Activated CD4-positive, alpha-beta T cell treated with anti-CD3 and anti-CD28 coated beads, Interleukin-2, amount 50 U/mL, for 48 hours (primary cell): ENCODE measurements at places on chromosomes 6 and 20.

DNA sequence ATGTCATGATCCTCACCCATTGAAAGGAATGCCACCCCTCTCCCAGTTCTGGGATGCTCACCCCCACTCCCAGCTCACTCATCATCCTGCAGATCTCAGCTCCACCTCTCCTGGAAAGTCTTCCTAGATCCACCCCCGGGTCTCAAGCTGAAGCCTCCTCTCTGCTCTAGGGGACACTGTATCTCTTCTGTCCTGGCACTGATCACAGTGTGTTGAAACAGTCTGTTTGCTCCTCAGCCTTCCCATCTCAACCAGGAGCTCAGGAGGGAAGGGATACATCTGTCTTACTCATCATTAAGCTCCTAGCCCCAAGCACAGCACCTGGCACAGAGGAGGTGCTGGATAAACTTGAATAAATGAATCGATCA lies 80.1 kb downstream of the MRPL14 start:
- no peak for DNase-seq

DNA sequence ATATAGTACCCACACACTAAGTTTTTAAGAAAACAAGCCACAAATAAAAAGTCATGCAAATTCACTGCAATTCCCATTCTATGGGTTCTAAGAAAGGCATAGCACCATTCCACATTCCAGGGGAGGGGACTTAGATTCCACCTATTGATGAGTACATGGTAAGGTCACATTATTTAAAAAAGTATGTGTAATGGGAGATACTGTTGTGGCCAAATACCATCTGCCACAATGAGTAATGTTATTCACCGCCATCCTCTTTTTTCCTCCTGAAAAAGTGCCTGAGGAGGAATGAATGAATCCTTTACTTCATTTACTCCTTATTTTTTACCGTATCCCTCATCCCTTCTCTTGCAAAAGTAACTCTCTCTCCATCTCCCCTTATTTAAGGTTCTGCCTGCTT lies 27.0 kb upstream of the ADGRF1 start:
- DNase-seq, result no peak

DNA sequence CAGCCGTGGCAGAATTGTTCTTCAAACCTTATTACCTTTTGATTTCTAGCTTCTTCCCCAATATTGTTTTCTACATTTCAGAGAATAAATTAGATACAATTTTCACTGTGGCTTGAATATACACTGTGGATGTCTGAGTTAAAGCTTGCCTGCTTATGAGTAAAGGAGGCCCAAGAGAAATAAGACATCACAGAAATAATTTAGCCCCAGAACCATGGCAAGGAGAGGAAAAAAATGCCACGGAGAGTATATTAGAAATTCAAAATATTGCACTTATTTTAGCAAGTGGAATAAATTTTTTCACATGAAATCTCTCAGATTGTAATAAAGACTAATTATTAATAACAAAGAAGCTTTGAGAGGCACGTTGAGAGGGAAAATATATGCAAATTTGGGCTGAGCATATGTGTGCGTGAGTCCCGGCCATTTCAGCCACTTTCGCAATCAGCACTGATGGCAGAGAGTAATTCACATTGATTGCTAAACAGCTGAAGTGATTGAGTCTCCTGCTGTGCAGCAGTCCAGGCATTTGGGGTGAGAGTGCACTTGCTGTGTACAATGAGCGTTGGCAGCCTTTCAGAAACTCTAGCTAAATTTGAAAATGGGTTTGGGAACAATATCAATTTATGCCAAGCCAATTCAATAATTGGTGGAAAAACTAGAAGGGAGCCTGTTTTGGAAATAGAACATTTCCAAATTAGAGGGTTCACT lies 596.0 kb downstream of the EPM2A start:
- DNase-seq, result no peak

DNA sequence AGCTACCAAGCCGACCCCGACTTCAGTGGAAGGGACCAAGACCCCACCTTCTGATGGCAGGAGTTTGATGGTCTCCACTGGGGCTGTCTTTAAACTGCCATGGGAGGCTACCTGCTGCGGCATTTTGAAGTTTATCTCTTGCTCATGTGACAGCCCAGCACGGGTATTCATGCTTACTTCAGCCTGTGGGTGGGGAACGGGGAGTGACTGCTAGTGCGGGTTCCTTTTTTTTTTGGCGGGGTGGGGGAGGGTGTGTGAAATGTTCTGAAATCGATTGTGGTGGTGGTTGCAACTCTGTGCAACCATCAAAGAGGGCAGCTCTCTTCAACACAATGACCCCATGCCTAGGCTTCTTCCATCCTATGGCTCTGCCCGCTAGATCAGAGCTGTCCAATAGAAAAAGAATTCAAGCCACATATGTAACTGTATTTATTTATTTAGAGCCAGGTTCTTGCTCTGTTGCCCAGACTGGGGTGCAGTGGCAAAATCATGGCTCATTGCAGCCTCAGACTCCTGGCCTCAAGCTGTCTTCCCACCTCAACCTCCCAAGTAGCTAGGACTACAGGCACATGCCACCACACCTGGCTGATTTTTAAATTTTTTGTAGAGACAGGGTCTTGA lies 53.7 kb downstream of the PPP1R16B start:
- no peak for DNase-seq

DNA sequence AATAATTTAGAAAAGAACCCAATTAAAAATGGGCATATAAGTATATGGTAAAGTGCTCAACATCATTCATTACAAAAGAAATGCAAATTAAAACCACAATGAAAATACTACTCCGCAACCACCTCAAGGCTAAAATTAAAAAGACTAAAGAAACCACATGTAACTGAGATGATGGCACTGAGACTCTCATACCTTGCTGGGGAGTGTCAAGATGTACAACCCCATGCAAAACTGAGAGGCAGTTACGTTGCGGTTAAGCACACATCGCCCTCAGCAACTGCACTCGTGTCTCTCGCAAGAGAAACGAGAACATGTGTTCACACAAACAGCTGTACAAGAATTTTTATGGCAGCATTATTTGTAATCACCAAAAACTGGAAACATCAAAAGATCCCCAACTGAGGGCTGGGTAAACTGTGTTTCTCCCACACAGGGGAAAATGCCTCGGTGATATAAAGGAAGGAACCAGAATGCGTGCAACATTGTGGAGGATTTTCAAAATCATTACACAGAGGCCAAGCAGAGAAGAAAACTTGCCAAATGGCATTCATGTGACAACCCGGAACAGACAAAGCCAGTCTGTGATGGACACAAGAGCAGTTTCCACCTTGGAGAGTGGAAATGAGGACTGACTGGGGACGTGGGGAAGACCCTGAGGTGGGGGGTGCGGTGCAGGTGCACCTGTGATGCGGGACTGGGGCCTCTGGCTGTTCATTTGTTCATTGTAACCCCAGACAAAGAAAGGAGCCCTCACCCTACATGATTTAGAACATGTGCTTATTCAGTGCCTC lies 144.9 kb downstream of the WDR27 start:
- peak; percentile 30 for DNase-seq

DNA sequence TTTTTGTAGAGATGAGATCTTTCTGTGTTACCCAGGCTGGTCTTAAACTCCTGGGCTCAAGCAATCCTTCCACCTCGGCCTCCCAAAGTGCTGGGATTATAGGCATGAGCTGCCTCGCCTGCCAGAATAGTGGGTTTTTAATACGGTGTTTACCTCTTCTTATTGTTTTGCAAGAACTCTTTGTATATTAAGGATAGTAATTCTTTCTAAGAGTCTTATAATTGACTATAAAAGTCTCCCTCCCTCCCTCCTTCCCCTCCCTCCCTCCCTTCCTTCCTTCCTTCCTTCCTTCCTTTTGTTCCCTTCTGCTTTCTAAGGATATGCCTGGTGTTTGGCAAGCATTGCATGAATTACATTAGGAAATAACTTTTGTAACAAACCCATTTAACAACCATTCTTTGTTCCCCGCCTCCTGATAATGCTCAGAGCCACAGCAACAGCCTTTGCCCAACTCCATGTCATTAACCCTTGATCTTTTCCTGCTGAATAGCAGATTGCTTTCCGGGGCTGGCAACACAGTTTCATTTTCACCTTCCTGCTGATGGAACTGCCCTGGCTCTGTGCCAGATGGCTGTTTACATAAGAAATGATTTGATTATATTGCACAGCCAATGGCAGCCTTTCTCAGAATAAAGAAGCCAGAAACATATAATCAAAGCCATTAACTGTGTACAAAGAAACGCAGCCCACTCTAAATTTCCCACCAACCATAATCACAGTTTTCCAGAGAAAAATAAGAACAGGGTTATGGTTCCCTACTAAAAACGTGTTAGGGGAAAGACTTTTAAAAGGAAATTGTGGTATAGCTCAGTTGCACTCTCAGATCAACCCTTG lies 143.7 kb upstream of the PTPN1 start:
- no peak for DNase-seq

- no peak for DNase-seq
Measured at GRCh38 chr6:112597176-112597575, 250.0 kb downstream of the RFPL4B start.

- no peak for DNase-seq
Measured at GRCh38 chr6:26743941-26744699, 84.6 kb upstream of the ZNF322 start.

GRCh38 chr6:15359335-15359862 lies 113.5 kb downstream of the JARID2 start:
- DNase-seq, result no peak

DNA sequence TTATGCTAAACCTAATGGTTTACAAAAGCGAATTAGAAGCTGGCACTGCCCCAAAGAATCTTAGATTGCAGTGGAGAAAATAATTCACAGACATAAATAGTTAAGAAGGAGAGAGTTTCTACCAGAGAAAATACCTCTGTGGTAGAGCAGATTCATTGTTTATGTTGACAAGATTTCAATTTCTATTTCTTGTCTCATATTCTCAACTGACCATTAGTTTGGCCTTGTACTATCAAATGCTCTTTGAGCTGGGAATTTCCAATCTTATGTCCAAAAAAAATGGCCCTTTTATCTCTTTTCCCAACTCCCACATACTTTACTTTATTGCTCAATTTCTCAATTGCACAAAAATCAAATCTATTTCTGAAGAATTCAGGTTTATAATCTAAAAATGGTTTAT lies 804.1 kb upstream of the CITED2 start:
- no peak for DNase-seq

DNA sequence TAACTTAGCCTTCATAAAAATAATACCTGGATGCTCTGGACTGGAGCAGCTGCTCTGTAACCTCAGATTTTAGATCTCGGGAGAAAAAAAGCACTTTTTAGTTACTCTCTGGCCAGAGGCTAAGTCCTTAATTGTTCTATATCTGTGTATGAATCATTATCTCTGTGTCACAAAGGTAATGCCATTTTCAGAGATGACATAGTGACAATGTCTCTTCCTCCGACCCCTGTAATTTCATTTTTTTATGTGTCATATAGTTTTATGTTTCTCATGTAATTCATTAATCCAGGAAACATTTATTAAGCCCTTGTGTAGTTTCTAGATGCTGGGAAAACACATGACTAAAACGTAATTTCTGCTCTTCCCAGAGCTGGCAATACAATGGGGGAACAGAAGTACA lies 55.6 kb downstream of the SENP6 start:
- no peak for DNase-seq

- DNase-seq, result no peak
Measured at GRCh38 chr20:49172413-49172812, 15.7 kb downstream of the STAU1 start.

GRCh38 chr20:25397821-25398220 lies 7.2 kb upstream of the ABHD12 start:
- DNase-seq, result no peak

- no peak for DNase-seq
Measured at GRCh38 chr20:21338291-21338690, 35.2 kb downstream of the XRN2 start.

DNA sequence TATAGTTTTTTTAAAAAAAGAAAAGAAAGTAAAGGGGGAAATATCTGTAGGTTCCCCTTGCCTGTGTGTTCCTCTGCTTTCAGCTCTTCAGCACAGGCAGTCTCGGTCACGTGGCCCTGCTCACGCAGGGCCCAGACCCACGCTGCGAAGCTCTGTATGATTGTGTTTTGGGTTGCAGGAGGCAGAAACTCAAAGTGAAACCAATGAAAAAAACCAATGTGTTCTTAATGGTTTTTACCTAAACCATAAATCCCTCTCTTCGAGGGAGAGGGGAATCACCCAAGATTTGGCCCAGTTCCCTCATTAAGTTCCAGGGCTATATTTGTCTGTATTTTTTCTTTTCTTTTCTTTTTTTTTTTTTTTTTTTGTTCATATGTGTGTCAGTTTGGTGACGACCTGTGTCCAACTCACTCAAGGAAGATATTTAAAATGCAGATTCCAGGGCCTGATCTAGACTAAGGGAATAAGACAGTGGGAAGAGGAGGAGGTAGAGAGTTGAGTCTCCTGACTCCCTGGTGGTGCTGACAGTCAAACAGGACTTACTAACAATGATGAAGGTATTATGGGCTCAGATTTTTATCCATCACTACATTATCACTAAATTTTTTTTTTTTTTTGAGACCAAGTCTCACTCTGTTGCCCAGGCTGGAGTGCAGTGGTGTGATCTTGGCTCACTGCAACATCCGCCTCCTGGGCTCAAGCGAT lies 33.8 kb upstream of the RREB1 start:
- peak; percentile 69 for DNase-seq

DNA sequence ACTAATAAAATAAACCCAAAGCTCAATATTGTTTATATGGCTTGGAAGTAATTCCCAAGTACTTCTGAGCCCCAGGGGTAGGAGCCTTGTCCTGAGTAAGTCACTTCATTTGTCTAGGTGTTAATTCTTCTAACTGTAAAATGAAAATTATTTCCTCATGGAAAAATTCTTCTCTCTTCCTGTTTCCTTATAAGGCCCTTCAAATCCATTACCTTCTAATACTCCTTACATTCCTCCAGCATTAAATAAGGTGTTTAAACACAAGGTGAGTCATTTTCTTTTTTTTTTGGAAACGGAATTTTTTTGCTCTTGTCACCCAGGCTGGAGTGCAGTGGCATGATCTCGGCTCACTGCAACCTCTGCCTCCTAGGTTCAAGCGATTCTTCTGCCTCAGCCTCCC lies 41.9 kb downstream of the PRR18 start:
- DNase-seq, result no peak

DNA sequence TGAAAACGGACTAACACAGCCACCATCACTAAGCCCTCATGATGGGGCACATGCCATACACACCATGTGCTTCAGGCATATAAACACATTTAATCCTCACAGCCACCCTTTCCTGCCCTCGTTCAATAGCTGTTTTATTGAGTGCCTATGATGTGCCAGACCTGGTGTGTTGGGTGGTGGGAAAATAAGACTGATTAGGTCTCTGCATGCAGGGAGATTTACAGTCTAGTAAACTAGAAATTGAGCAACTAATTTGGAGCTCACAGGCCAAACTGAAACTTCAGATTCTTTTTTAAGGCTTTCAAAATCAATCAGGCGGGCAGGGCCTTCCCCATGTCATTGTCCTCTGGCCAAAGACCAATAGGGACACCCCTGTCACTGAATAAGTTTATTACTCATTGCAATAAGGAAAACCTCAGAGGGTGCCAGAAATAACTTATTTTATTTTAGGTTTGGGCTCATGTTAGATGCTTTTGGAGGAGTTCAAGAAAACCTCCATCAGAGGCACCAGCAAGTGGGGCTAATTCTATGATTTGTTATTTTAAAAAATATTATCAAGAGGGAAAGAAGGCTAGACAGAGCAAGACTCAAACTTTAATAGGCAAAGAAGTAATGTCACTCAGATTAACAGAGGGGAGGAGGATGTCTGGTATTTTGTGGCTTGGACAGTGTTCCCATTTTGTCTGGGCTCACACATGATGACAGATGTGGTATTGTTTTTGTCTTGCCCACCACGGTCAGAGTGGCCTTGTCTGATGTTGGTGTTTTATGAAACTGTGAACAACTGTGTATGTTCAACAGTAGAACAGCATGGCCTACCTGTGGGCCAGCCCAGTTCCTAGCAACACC lies 12.0 kb downstream of the ZFP64 start:
- peak; percentile 36 for DNase-seq

- DNase-seq, result no peak
Measured at GRCh38 chr20:8964959-8965562, 103.8 kb upstream of the PLCB4 start.
